Renal cortex interstitium (tissue), 15 donors: ENCODE measurements at places on chromosomes 6 and 20. TPM values are rescaled to one million over a fixed set of nuclear protein-coding genes. Genes with fewer than 3 reads are reported as not detected.

- DNase-seq: no peak
Observed at GRCh38 chr20:60113024-60113724, 155.0 kb downstream of the CDH26 start.

The HLA-C gene
- 115 TPM for polyA plus RNA-seq

GRCh38 chr20:17787816-17788215 lies 88.0 kb downstream of the BANF2 start:
- no peak for DNase-seq

- DNase-seq: peak; percentile 63
Observed at GRCh38 chr6:116010790-116011401, 49.8 kb downstream of the FRK start.

GRCh38 chr20:53019464-53019863 lies 47.3 kb downstream of the TSHZ2 start:
- no peak for DNase-seq

GRCh38 chr6:3707024-3707423 lies 44.5 kb downstream of the PXDC1 start:
- DNase-seq: no peak

The FRK gene
- 3.8 TPM for polyA plus RNA-seq

The RIMS1 gene
- 2.8 TPM for polyA plus RNA-seq
